ENCODE measurements at places on chromosomes 11 and 22. TPM values are rescaled to one million over a fixed set of nuclear protein-coding genes. Genes with fewer than 3 reads are reported as not detected.

Gene HEPN1
- 0.07 TPM for polyA plus RNA-seq

Gene GDPD4
- not detected for polyA plus RNA-seq

Gene PLEKHB1
- 3.5 TPM for polyA plus RNA-seq

Gene RAB36
- polyA plus RNA-seq: 7.0 TPM

Gene HTR3A
- polyA plus RNA-seq: 0.03 TPM

Gene PNPLA5
- polyA plus RNA-seq: not detected
